HuH-7.5 (cell line): ENCODE measurements at places on chromosomes 6 and 20.

- DNase-seq = no peak
These were observed 100.3 kb downstream of the ARHGAP18 start for GRCh38 chr6:129609635-129610034.

GRCh38 chr6:120108061-120108795 is 758.7 kb upstream of the MAN1A1 start:
- DNase-seq = no peak

GRCh38 chr6:43718387-43719105 is 31.0 kb upstream of the MRPS18A start:
- DNase-seq = no peak

DNA sequence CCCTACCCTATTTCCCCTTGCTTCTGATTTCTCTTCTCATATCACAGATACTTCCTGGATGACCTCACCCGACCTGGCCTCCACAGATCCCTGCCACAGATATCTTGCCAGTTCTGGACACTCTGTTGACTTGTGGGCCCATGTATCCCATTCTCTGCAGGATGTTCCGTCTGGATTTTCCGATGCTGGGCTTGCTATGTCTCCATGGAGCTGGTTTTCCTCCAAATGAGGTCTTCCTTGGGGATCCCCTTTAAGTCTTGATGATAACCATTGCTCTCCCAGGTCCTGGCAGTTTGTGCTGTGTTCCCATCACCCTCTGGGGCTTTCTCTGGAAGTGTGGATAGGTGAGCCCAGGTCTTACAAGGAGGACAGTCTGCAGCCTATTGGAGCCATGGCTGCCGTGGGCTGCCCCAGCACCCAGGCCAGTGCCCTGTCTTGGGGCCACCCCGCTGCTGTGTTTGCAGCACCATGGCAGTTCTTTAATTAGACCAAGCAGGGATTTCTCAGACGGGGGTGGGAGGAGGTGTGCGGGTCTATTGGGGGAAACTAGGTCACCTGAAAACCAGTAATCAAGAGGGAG is 23.9 kb downstream of the PPP1R16B start:
- DNase-seq = no peak
